ENCODE measurements at places on chromosomes 5 and 9.

GRCh38 chr5:122997294-122997693 lies 39.2 kb downstream of the PPIC start:
- no peak for DNase-seq

DNA sequence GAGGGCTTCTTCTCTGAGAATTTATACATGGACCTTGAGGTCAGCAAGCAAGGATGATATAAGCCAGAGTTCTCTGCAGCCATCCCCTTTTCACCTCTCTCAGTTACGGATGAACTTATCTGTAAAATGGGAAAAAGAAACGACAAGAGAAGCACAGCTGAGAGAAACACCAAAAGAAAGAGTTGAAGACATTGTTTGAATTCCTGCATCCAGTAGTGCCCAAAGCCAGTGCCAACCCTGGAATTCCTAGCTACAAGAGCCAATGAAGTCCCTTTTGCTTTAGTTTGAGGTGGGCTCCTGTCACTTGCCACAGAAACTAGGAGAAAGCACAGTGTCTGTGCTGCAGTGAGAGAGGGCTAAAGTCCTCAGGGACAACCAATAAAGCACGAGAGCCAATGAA lies 6.6 kb upstream of the MOB3B start:
- no peak for DNase-seq

- DNase-seq: no peak
These were observed 94.7 kb upstream of the IFNK start for GRCh38 chr9:27429436-27429835.

- no peak for DNase-seq
These were observed 3.0 kb downstream of the GRK6 start for GRCh38 chr5:177429248-177430040.

DNA sequence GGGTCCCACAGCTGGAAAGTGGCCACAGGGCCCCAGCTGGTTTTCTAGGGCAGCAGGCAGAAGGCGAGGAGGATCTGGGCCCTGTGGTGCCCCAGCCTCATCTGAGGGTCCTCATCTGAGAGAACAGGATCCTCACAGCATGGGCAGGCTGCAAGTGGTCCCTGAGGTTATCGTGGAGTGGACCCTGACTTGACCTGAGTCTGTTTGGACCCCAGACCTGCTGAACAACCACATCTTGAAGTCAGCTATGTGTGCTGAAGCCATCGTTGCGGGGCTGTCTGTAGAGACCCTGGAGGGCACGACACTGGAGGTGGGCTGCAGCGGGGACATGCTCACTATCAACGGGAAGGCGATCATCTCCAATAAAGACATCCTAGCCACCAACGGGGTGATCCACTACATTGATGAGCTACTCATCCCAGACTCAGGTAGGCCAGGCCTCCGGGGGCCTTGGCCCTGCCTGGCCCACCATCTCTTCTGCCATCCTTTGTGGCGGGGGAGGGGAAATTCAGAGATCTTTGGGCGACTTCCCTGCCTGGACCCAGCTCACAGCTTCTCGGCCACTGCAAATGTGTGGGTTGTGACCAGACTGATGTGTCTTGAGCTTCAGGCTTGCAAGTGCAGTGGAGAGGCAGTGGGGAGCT lies 24.0 kb downstream of the TGFBI start:
- DNase-seq: no peak

- DNase-seq: no peak
These were observed 296.6 kb upstream of the PCSK5 start for GRCh38 chr9:75593920-75594319.

GRCh38 chr9:37302277-37302676 lies 120.2 kb upstream of the GRHPR start:
- no peak for DNase-seq

- DNase-seq: no peak
These were observed 63.7 kb downstream of the MCTP1 start for GRCh38 chr5:95221234-95221633.

GRCh38 chr9:1461812-1462211 lies 411.7 kb downstream of the DMRT2 start:
- DNase-seq: no peak

DNA sequence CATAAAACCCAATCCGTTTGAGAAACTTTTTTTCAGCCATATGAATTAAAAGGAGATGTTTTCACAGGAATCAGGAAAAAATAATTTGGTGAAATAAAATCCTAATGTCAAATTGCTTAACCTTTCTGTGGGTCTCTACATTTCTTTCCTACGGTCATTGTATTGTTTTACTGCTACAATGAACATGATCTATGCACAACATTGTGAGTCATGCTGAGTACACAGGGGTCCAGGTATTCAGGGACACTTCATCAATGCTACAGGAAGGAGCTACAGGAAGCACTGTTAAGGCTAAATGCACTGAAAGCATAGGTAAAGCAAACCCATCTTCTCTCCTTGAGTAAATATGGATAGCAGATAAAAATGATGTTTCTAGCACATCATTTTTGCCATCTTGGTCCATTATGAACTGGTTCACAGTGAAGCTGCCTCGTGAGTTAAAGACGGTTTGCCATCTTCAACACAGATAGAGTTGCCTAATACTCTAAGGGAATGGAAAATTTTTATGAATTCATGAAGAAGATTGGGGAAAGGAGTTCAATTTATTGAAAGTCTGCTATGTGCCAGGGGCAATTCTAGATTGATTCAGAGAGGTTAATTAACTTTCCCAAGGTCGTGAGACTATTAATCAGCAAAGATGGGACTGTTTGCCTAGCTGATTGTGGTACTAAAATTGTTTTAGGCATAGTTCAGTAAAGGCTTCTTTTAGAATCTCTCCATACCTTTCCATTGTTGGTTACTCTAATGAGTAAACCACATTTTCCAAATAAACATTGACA lies 85.5 kb downstream of the DIRAS2 start:
- DNase-seq: no peak

- no peak for DNase-seq
These were observed at the start of gene HSPB3 for GRCh38 chr5:54455413-54456157. TSS of gene HSPB3 (plus strand) at chr5:54455699. CDS start at chr5:54455790, 91 bp downstream.

DNA sequence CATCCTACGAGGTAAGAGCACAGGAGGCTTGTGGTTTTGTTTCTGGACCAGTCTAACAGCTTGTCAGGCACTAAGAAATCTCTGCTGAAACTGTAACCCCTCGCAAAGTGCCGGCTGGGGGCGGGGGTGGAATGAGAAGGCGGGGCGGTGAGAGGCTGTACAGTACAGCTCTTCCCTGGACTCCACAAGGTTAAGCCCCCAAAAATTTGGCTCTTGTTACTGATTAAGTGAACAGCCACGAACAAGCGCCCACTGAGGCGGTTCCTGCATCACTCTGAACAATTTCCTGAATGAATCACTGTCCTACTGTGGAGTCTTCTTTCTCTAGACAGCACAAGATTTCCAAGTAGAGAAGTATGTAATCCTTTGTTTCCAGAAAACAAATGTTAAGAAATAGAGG lies 6.8 kb downstream of the FBP2 start:
- no peak for DNase-seq

- DNase-seq: no peak
These were observed 165.1 kb upstream of the S1PR3 start for GRCh38 chr9:88826181-88826580.

DNA sequence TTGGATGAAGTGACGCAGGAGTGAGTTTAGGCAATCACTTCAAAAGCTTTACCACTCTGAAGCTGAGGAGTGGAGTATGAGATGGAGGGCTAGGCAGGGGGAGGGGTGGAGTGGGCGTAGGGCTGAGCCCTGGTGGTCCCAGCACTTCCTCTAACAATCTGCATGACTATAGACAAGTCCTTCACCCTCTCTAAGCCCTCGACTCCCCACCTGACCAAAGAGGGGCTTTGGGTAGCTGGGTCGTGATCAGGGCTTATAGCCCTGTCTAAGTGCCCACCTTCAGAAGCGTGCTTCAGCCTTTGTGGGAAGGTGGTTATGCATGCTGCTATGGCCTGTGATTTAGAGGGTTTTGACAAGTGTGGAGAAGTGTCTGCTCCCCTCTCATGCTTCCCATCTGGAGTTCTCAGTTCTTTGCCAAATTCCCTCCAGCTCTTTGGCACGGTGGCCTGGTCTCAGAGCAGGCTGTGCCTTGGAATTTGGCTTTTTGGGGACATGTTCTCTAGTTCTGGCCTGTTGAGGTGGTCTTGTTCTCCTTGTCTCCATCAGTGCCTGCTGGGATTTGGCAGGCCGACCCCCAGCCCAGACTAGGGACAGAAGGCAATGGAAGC lies 53.0 kb downstream of the ACTBL2 start:
- DNase-seq: no peak

DNA sequence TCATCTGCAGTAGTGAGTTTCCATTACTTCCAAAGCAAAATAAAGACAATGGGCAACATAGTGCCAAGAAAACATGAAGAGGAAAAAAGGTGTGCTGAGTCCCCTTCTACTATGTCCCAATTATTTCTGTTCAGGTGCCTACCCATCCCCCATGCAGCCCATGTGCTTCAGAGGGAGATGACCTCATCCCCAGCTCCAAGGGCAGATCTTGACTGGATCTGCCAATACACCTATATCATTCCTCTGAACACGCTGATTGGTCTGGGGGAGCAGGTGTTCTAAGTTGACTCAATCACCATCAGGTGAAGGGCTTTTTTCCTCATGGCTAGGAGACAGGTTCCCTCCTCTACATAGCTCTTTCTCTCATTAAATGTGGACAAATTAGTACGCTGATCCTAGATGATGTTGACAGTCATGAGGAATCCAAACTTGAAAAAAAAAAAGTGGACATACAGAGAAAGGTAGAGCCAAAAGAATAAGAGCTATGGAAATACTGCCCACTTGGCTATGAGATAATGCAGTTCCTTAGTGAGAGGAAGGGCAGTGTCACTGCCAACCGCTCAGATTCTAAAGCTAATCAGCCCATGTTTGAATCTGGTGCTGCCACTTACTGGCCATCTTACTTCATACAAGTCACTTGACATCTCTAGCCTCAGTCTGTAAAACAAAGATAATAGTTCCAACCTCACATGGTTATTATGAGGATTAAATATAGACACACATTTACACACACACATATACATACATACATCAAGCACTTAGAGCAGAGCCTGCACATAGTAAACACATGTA lies 23.1 kb downstream of the PRELID2 start:
- DNase-seq: no peak

DNA sequence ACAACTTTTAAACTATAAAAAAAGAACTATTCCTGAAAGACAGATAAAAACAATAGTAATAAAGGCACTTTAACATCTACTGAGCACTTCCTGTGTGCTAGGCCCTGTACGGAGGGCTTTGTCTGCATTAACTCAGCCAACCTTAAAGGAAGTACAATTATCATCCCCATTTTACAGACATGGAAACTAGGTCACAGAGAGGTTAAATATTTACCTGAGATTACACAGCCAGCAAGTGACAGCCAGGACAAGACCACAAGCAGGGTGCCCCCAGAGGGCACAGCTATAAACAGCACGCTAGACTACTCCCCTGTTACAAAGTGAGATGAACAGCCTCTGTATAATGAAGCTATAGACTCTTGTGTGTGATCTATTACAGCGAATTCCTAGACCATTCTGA lies 25.5 kb downstream of the DDX31 start:
- no peak for DNase-seq

DNA sequence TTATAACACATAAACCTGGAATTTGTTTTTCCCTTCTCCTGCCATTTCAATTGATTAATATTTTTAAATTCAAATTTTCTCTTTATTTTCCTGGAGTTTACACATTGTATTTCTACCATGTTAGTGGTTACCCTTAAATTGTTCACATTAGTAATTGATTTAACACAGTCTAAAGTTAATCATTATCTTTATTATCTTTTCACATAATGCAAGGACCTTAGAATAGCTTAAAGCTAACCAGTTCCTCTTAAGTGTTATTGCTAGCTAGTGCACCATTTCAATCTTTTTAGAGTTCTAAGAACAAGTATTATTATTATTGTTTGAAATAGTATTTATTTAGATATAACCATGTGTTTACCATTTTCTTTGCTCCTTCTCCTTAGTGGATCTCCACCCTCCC lies 251.2 kb upstream of the FBXL7 start:
- no peak for DNase-seq

- DNase-seq: no peak
These were observed 42.1 kb upstream of the CTNND2 start for GRCh38 chr5:11946317-11946716.

- DNase-seq: no peak
These were observed 102.3 kb downstream of the GLIS3 start for GRCh38 chr9:4197548-4197947.

- no peak for DNase-seq
These were observed 40.5 kb upstream of the TRIO start for GRCh38 chr5:14102666-14103065.

DNA sequence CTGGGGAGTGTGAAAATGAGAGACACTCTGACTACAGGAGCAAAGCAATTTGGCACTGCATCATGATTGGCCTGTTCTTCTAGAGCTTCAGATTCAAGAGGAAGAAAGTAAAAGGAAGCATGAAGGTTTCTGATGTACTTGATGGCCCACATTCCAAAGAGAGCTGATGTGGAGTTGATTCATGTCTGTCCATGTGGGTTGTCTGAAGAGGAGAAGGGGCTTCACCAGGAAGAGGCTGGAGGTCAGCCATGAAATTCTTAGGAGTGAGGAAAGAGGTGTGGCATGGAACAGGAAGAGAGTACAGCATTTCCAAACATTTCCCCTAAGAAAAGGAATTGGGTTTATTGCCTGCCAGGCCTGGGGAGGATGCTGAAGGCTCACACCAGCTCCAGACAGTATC lies 70.7 kb downstream of the PTCD2 start:
- DNase-seq: no peak

GRCh38 chr9:5870691-5871090 lies 20.0 kb upstream of the MLANA start:
- DNase-seq: no peak

DNA sequence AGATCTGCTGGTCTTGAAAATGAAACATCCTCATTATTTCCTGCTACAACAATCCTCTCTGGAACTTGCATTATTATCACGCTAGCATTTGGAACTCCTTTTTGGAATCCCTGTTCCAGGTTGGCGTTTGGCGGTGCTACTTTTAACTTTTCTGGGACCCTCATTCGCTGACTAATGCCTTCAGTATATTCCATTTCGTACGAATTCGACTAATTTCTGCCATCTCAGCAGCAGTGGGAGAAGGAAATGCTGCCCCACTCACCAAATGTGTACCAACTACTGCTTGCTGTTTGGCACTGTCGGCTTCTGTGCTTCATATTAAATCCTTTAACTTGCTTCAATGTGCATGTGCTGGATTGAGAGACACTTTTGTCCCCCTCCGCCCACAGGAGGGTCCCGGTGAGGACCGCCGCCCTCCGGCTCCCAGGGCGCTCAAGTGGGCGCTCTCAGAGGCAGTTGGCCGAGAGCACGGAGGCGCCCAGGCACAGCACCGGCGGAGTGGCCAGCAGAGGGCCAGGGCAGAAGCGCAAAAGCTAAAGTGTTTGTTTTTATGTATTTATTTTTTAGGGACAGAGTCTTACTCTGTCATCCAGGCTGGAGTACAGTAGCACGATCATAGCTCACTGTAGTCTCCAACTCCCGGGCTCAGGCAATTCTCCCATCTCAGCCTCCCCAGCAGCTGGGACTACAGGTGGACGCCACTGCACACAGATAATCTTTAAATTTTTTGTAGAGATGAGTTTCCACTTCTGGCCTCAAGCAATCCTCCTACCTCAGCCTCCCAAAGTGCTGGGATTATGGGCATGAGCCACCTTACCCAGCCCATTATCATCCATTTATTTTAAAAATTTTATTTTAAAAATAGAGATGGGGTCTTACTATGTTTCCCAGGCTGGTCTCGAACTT lies 11.9 kb downstream of the PDE6A start:
- DNase-seq: no peak
